Common myeloid progenitor, CD34-positive (primary cell): ENCODE measurements at places on chromosomes 4 and X.

DNA sequence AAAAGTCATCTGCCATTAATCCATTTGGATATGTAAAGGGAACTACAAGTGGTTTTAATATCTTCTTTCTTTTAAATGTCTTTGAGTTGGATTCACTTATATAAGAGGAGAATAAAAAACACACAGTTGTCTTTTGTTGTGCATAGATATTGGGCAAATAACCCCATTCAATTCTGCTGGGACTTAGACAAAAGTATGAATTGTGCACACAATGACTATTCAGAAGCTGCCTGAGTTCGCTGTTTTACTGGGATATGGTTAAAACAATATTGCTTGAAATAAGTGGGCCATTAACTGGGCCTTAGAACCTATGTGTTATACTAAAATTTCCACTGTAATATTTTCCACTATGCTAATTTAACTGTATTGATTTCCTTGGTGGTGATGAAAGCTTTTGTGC, 71.7 kb downstream of the PCYT1B start:
- no peak for DNase-seq

DNA sequence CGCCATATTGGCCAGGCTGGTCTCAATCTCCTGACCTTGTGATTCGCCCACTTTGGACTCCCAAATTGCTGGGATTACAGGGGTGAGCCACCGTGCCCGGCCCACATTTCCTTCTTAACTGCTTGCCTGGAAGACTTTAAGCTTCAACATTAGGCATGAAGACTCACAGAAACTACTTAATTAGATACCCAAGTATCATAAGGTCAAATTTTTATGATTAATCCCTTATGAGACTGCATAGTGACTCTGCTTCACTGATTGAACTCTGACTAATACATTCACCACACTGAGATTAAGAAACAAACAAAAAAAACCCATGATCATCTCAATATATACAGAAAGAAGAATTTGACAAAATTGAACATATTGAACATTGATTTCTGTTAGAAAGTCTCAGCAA, 87.4 kb upstream of the KCTD8 start:
- DNase-seq = no peak

DNA sequence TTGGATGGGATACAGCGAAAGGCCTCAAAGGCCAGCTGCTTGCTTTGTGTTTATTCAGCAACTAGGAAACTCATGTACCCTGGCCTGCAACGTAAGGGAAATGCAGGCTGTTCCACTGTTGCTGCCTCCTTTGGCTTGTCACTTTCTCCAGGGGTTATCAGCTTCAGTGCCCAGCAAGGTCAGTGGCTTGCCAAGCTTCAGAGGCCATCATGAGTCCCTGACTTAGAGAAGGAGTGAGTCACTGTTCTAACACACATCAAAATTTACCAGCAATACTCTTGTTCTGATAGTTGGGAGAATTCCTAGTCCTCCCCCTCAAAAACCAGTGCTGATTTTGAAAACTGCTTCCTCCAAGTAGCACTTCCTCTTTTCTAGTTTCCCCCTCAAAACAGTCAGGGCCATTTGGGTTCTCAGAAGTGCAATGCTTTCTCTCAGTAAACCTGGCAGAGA, 250.8 kb downstream of the ARHGAP24 start:
- peak; percentile 73 for DNase-seq

- peak; percentile 95 for DNase-seq
These were observed 21.4 kb upstream of the AFAP1 start for GRCh38 chr4:7960790-7961655.

GRCh38 chr4:55615008-55615407, 21.1 kb downstream of the NMU start:
- DNase-seq = no peak

GRCh38 chrX:19245711-19246269, 97.9 kb upstream of the PDHA1 start:
- DNase-seq = no peak

DNA sequence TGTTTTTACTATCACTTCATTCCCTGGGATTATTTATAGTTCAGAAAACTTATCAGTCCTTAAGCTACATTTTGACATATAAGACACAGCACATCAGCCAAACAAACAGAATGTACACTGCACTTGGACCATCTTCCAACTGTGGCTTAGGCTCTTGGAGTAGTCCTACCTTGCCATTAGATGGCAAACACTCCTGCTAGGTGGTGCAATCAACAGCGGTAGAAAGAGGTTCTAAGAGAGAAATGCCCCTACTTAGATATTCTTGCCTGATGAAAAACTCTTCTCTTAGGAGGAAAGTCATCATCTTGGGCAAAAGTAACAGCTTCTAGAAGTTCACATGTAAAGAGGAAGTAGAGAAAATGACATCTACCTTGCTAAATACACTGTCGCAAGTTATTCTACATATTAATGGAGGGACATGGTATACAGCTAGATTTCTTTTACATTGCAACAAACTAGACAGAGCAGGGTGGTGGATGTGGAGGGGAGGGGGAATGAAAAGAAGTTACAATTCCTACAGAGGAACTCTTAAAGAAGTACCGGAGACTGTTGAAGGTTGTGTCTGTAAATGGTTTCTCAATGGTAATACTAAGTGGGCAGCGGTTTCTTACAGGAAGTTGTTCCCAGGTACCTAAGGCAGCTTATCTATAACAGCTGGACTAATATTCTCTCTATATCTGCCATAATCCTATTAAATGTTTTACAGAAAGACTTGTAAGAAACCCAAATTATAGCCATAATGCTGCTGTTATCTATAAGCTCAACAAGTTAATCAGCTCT, 8.1 kb upstream of the STPG2 start:
- peak; percentile 52 for DNase-seq
